Common myeloid progenitor, CD34-positive (primary cell): ENCODE measurements at places on chromosomes 5 and 9.

- no peak for DNase-seq
Observed at GRCh38 chr5:15524712-15525111, 24.7 kb downstream of the FBXL7 start.

DNA sequence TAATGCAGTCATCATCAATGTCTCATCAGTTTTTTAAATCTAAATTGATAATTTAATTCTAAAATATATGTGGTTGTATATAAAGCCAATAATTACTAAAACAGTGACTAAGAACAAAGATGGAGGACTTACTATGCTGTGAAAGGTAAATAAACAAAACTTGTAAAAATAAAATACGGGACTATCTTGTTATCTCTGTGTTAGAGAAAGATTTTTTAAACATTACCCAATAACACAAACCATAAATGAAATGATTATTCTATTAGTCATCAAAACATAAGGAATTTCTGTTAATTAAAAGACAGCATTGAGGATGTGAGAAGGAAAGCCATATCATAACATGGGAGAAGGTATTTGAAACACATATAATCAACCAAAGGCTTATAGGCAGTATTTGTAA is 226.2 kb upstream of the SMC2 start:
- DNase-seq: no peak

DNA sequence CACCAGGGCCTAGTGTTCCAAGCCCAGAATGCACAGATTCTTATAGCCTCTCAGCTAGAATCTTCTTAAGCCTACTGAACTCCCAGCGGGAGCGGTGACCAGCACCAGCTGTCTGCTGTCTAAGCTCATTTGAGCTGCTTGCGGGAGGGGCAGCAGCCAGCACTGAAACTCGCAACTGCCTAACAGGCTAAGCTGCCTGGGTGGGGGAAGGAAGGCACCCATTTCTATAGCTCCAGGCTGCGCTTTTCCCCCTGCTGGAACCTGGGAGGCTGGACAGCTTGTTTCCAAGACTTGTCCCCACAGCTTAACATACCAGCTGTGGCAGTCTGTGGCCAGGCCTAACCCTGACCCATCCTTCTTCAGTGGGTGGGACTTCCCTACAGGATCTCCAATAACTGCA is 512.9 kb downstream of the EFNA5 start:
- DNase-seq: no peak

- DNase-seq: no peak
Observed at GRCh38 chr5:32233696-32234447, 59.8 kb upstream of the GOLPH3 start.

DNA sequence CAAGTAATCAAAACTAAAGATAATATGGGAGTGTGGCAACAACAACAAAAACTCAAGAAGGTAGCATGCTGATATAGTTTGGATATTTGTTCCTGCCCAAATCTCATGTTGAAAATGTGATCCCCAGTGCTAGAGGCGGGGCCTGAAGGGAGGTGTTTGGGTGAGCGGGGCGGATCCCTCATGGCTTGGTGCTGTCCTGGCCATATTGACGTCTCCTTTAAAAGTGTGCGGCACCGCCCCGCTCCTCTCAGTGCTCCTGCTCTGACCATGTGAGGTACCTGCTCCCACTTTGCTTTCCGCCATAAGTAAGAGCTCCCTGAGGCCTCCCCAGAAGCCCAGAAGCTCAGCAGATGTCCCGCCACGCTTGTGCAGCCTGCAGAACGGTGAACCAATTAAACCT is 25.6 kb downstream of the MED27 start:
- no peak for DNase-seq

DNA sequence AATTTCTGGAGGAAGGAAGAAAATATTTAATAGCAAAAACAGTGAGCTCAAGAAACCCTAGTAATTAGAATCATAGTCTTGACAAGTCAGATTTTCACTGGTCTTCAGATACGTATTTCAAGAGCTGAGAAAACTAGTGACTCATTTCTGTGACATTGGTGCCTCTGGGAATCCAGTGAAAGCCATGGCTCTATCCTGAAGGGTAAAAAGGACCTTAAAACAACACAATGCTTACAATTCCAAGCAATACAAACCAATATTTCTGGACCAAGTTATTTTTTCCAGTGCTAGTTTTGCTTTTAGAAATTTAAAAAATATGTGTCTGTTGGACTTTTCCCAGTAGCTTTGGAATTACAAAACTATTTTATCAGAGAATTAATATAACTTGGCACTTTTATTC is 140.3 kb downstream of the LPAR1 start:
- DNase-seq: no peak
